Karpas-422 (cell line): ENCODE measurements at places on chromosomes 13 and 19.

GRCh38 chr13:37070956-37071355 lies 11.5 kb upstream of the SUPT20H start:
- no peak for DNase-seq

- no peak for DNase-seq
These were observed at the start of gene FBN3 for GRCh38 chr19:8149261-8150094. TSS of gene FBN3 (minus strand) at chr19:8149592. CDS start at chr19:8147480, 2,112 bp downstream.

DNA sequence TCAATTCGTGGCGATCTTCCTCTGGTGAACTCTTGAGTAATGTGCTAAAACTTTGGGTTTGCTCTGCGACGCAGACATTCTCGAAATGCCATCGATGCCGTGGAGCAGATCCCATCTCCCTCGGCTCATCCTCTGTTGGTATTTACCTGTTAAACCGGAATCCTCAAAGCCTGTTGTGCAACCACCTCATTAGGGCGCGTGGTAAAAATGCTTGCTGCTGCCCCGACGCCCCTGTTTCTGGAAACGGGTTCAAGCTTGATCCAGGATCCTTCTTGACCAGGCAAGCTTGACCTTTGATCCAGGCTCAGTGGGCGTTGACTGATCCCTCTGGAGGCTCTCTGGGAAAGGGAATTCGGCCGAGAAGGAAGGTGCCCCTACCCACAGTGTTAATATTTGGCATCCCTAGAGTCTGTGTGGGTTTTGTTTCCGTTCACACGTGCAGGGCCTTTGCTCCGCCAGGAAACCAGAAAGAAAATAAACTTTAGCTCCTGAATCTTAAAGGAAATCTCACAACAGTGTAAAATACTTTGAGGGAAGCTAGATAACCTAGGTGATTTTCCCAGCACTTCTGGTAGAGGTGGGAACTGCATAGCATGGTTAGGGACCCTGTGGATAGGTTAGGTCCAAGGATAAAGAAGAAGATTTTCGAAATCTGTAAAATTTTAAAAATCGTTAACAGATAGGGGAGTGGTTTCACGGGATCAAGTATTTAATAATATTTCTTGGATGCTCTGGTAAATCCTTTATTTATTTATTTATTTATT lies 1.1 kb downstream of the LSM14A start:
- peak; percentile 72 for DNase-seq

DNA sequence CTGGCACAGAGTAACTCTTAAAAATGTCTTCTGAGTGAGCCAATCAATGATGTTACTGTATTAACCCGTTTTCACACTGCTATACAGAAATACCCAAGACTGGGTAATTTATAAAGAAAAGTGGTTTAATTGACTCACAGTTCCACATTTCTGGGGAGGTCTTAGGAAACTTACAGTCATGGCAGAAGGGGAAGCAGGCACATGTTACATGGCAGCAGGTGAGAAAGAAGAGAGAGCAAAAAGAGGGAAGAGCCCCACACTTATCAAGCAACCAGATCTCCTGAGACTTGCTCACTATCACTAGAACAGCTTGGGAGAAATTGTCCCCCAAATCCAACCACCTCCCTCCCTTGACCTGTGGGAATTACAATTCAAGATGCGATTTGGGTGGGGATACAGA lies 97.6 kb upstream of the MIR17HG start:
- DNase-seq, result no peak

DNA sequence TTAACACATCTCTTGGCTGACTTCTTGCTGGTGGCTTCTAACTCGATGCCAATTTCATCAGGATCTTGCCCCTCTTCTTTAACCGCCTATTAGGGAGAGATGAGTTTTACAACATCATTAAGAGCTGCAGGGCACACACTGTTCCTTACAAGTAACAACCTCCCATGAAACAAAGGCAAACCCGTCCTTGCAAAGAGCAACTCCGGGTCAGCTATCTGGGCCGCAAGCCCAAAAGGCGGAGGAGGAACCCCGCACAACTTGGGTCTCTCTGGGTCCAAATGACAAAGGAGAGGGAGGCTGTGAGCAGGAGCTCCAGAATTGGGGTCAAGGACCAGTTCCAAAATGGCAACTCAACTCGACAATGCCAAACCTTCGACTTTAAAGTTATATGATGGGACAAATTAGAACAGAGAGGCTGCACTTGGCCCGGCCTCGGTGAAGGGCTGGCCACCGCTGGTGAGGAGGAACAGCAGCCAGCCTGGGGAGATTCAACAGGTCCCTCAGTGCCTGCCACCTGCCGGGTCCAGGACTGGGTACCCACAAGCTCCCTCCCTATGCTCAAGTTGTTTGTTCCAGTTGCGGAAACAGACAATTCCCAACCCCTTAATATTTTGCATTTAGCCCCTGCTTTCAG lies 1.1 kb downstream of the SAFB2 start:
- no peak for DNase-seq

DNA sequence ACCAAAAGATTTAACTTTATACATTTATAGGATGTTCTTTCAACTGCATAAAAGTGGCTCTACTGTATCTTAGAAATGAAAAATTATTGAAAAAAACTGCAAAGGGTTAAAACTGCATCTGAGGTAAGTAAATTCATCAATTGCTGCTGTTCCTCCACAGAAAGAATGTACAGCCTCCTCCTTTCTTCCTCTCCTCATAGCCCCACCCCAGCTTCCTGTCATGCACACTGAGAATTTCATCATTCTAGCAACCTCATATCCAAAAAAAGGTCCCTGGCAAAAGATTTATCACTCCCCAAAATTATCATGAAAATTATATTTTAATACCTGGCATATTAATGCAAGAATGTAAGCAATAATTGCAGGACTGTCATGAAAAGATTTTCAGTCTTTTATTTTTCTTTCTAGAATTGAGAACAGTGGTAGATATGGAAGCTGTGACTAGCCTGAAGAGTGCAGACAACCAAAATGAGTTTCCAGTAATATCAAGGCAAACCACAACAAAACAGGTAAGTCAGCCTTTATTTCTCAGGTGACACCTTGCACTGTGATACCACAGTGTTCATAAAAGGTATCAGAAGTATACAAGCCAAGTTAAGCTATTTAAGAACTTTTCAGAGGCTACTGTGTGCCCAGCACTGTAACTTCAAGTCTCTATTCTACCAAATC lies 110.8 kb downstream of the SUCLA2 start:
- no peak for DNase-seq

- DNase-seq, result no peak
These were observed 13.1 kb downstream of the ATP8A2 start for GRCh38 chr13:25384758-25385410.

- no peak for DNase-seq
These were observed 301.7 kb downstream of the NDFIP2 start for GRCh38 chr13:79782541-79783205.

DNA sequence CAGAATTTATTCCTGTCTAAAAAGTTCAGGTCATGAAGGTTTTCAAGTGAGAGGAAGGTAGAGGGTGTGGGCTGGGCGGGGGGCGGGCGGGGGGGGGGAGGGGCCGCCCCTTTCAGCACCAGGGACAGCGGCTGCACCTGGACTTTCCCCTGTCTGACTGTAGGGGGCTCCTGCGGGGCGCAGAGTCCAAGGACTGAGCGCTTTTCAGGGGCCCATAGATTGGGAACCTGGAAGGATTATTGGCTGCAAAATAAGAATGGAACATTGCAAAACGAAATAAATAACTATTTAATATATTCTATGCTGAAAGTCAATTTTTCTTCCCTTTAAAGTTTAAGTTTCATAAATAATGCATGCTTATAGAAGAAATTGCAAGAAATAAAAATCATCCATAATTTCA lies 8.9 kb upstream of the CYP4F3 start:
- DNase-seq, result peak; percentile 69

DNA sequence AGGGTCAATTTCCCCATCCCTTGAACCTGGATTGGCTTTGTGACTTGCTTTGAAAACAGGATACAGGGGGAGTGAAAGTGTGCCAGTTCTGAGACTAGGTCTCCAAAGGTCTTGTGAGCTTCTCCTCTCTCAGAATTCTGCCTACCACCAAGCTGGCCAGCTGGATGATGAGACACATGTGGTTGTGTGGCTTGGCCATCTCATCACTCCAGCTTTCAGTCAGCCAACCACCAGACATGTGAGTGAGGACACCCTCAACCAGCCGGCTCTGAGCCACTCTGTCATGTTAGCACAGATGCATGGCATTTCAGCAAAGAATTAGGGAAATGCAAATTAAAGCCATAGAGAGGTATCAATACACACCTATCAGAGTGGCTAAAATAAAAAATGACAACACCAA lies 29.5 kb downstream of the ENOX1 start:
- no peak for DNase-seq

GRCh38 chr13:27168086-27168485 lies 3.5 kb downstream of the USP12 start:
- no peak for DNase-seq

DNA sequence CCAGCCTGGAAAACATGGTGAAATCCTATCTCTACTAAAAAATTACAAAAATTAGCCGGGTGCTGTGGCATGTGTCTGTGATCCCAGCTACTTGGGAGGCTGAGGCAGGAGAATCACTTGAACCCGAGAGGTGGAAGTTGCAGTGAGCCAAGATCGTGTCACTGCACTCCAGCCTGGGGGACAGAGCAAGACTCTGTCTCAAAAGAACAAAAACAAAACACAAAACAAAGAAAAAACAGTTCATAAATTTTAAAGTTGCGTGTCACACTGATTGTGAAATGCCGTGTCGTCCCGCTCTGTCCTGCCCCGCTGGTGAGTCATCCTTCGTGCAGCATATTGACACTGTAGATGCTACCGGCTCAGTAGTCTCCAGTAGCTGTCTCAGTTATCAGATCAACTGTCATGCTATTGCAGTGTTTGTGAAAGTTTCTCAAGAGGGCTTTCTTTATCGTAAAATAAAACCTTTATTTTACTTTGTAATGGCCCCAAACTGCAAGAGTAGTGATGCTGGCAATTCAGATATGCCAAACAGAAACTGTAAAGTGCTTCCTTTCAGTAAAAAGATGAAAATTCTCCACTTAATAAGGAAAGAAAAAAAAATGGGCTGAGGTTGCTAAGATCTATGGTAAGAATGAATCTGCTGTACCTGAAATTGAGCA lies 36.4 kb upstream of the IGFL1 start:
- no peak for DNase-seq

GRCh38 chr19:22422211-22422610 lies at the start of gene ZNF98:
TSS of gene ZNF98 (minus strand) at chr19:22422346. CDS start at chr19:22422224, 122 bp downstream.
- DNase-seq, result no peak

DNA sequence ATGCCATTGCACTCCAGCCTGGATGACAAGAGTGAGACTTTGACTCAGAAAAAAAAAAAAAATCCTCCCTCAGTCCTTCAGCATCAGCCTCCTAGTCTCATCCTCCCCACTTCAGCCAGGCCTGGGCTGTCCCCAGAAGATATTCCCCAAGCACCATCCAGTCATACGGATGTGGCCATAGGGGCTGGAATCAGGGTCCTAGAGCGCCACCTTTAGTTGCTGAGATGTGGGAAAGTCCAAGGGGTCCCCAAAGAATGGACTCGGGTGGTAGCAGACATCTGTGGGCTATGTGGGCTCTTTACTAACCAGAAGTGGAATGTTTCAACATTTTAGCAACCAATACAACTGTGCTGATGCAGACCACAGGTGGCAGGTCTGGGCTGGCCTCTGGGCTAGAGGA lies 3.1 kb upstream of the TYROBP start:
- DNase-seq, result peak; percentile 45

DNA sequence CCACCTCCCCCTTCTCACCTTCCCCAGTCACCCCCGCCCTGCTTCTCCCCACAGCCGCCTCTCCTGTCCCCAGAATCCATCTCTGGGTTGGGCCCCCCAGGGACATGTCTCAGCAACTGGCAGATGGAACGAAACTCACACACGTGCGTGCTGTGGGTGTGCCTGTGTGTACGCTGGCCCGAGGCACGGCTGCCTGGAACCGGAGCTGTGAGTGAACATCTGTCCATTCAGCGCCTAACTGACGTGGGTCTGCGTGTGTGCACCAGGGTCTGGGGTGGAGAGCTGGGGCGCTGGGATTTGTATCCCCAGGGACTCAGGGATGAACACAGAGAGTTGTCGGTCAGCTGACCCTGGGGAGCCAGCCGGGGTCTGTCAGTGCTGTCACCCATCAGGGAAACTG lies 752 bp upstream of the HAS1 start:
- DNase-seq, result no peak

- DNase-seq, result no peak
These were observed 78.7 kb upstream of the GPR183 start for GRCh38 chr13:99385940-99386339.

GRCh38 chr13:27442797-27443196 lies 7.6 kb downstream of the MTIF3 start:
- no peak for DNase-seq

DNA sequence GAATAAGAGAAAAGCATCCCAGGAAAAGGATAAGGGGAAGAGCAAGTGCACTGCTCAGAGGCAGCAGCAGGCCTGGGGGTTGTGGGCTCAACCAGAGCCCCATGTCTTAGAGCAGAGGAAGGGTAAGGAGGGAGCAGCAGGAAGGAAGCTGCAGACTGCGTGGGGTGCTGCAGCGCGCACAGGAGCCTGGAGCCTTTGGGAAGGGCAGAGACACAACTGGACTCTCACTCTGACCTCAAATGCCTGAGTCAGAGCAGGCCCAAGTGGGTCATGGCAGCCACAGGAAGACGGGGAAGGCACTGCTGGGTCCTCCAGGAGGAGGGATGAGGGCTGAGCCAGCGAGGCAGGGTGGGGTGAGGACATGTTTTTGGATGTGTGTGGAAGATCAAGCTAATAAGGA lies 31.6 kb downstream of the SIGLEC7 start:
- DNase-seq, result no peak

- DNase-seq, result no peak
These were observed 1370.3 kb upstream of the SLC10A2 start for GRCh38 chr13:104436555-104436954.

GRCh38 chr19:29735829-29736228 lies 20.8 kb upstream of the C19orf12 start:
- no peak for DNase-seq

GRCh38 chr13:79805317-79805716 lies 324.4 kb downstream of the NDFIP2 start:
- DNase-seq, result no peak

DNA sequence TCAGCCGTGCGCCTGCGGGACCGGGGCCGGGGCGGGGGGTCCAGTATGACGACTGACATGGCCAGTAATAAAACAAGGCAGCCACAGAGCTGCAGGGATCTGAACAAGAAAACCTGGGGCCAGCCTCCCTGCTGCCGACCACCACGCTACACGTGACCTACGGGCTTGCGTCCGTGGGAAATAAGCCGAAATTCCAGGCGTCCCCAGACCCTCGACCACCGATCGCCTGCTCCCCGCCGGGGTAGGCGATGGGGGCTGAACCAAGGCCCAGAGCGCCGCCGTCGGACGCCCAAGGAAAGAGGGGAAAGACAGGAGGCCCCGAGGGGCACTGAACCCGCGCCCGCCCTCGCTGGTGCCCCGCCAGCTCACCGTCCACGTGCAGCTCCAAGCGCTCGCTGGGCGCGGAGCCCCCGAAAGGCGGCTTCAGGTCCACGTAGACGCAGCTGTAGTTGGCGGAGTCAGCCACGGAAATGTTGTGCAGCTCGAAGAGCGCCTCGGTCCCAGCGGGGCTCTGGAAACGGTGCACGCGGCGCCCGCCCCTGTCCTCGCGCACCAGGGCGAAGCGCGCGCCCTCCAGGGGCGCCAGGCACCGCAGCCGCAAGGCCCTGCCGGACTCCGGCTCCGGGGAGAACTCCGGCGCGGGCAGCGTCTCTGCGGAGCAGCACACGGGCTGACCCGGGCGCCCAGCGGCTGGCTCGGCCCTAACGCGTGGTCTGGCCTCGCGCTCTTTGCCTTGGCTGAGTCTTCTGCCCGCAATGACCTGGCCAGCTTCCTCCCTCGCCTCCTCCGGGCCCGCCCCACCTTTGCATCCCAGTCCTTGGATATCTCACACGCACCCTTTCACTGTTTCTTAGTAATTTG lies 3.1 kb downstream of the A1BG start:
- no peak for DNase-seq

- DNase-seq, result no peak
These were observed 22.9 kb upstream of the FRY start for GRCh38 chr13:32008518-32009175.
